ENCODE measurements at places on chromosomes 1 and 21. TPM values are rescaled to one million over a fixed set of nuclear protein-coding genes. Genes with fewer than 3 reads are reported as not detected.

The CDA gene
- total RNA-seq = 2.4 TPM

The GJB5 gene
- total RNA-seq = not detected

The GUCA2B gene
- total RNA-seq = not detected

The FABP3 gene
- total RNA-seq = 3,075 TPM

The TLR5 gene
- total RNA-seq = 3.5 TPM

The FMN2 gene
- 0.15 TPM for total RNA-seq

The S100A7 gene
- total RNA-seq = not detected

The CELA2A gene
- not detected for total RNA-seq

The LCE1E gene
- total RNA-seq = not detected

The VWA5B1 gene
- 0.16 TPM for total RNA-seq

The CR2 gene
- total RNA-seq = not detected

GRCh38 chr21:40080385-40080784 lies 213.1 kb downstream of the PCP4 start:
- DNase-seq = no peak

- no peak for DNase-seq
Measured at GRCh38 chr1:216643176-216643575, 80.1 kb downstream of the ESRRG start.

- DNase-seq = no peak
Measured at GRCh38 chr1:65691152-65691900, 101.4 kb upstream of the PDE4B start.

DNA sequence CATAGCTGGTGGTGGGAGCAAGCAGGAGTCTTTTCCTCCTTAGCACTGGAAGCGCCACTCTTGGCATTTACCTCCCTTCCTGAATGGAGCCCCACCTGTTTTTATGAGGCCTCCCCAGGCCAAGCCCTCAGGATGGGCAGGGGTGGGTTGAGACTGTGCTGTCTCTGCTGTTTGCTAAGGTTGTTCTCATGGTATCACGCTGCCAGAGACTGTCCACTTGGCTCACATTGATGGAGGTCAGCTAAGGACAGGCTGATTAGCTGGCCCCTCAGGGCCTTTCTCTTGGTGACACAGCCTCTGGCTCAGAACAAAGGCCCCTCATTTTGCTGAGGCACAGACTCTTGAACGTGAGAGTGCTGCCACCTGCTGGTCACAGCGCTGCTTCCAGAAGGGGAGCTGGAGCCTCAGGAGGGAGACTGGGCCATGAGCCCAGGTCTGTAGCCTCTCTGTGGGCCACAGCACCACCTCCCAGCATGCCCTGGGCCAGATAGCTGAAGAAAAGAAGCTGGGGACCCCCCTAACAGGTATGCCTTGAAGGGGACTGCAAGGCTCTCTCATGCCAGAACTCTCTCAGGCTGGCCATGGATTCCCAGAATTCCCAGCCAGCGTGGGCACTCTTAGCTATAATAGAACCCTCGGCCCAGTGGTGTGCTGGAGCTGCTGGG lies 85.6 kb downstream of the CD58 start:
- peak; percentile 93 for DNase-seq

DNA sequence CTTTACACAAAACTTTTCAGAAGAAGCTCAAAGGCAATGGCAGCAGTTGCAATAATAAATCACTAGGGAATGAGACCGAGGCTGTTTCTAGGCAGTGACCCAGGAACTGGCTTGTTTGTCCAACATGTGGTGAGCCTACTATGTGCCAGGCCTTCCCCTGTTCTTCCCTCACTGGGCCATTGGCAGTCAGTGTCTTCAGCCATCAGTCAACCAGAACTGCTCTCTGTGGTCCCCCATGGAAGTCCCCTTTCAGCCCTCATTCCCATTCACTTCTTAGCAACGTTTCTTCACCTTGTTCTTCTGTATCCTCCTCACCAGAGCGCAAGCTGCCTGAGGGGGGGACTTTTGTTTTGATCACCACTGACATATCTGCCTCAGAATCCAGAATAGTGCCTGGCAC lies 274.1 kb downstream of the RRAGC start:
- no peak for DNase-seq

- DNase-seq = no peak
Measured at GRCh38 chr1:4957027-4957426, 302.6 kb downstream of the AJAP1 start.

GRCh38 chr1:56547473-56547872 lies 31.9 kb downstream of the PLPP3 start:
- DNase-seq = no peak

DNA sequence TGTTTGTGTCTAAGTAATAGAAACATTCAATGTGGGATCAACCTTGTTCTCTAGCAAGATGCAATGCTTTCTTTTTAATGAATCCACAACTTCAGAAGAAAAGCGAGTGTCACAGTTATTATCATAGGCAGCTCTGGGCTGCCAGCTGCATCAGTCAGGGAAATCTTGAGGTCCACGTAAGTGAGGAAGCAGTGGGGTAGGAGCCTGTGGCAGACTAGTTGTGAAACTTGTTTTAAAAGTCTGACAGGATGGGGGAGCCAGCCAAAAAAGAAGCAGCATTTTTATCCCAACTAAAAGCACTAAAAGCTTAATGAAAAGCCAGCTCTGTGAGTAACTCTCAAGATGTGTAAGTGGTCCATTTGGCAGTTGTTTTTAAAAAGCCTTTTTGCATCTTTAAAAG lies 113.1 kb downstream of the ZNF326 start:
- DNase-seq = no peak

- no peak for DNase-seq
Measured at GRCh38 chr1:27235827-27236226, 1.4 kb downstream of the WDTC1 start.

GRCh38 chr1:41380979-41381691 lies 19.9 kb downstream of the FOXO6 start:
- DNase-seq = peak; percentile 70

DNA sequence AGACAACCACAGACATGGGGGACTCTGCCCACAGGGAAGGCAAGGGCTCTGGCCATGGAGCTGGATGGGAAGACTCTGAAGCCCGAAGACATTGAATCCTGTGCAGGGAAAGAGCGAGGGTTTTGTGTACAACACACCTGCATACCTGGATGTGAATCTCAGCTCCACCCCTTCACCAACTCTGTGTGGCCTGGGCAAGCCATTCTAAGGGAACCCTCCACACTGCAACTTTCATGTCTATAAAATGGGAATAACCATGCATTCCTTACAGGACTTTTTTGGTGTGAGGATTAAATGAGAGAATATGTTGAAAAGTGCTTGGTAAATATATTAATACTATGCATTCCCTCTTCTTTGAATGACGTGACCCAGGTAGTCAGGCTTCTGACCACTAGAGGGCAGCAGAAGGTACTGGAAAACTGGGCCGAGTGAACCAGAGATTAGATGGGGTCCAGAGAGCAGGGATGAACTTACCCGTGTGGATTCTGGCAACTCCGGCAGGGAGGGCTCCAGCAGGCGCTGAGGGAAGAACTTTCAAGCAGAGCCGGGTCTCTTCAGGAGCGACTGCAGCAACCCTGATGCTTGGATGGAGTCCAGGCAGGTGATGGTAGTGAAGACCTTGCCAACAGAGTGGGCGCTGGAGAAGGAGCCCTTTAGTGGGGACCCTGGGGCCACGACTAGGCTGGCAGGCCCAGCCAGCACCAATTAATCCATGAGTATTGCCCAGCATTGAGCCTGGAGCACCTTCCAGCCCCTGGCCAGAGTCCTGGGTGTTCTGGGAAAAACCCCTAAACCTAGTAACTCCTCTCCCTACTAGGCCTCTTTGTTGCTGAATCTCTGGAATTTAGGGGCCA lies 834 bp upstream of the ELF3 start:
- DNase-seq = peak; percentile 71

- DNase-seq = no peak
Measured at GRCh38 chr1:33061834-33062233, 19.1 kb upstream of the AZIN2 start.

DNA sequence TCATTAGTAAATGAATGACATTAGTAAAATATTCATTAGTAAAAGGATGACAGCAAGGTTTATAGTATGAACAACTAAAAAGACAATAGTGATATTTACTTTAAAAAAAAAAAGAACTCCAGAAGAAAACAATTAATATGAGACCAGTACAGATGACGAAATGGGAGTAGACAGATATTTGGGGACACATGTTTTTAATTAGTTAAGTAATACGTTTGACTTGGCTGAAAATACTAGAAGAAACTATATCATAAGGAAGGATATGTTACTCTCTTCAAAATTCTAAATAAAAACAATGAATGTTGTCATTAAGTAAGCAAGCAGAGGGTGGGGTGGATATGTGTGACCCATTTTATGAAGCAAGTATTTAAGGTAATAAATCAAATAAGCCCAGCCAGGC lies 61.9 kb downstream of the GPATCH2 start:
- DNase-seq = no peak

DNA sequence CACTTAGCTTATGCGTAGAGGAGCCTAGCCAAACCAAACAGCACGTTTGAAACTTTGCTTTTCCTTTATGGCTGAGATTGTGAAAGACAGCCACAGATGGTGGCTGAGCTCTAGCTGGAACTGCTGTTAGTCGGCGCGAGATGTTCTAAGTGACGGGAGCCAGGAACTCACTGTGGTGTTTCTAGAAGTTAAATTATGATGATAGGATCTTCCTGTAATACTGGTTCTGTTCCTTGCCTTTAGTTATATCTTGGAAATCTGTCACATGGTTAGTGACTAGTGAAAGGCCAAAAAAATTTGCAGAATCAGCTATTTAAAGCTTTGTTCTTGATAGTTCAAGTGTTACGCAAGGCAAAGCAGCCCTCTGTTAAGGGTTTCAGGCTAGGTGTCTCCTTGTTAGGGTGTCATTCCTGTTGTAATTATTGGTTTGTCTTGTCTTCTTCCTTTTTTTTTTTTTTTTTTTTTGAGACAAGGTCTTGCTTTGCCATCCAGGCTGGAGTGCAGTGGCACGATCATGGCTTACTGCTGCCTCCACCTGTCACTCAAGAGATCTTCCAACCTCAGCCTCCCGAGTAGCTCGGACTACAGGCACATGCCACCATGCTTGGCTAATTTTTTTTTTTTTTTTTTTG lies 22.6 kb downstream of the AK4 start:
- DNase-seq = peak; percentile 35

GRCh38 chr1:4584449-4584848 lies 70.0 kb upstream of the AJAP1 start:
- no peak for DNase-seq

GRCh38 chr1:246040200-246040890 lies 466.7 kb downstream of the SMYD3 start:
- no peak for DNase-seq

Data from left cardiac atrium (tissue), 4 donors.